ENCODE measurements at places on chromosomes 6 and 20. TPM values are rescaled to one million over a fixed set of nuclear protein-coding genes. Genes with fewer than 3 reads are reported as not detected.

DNA sequence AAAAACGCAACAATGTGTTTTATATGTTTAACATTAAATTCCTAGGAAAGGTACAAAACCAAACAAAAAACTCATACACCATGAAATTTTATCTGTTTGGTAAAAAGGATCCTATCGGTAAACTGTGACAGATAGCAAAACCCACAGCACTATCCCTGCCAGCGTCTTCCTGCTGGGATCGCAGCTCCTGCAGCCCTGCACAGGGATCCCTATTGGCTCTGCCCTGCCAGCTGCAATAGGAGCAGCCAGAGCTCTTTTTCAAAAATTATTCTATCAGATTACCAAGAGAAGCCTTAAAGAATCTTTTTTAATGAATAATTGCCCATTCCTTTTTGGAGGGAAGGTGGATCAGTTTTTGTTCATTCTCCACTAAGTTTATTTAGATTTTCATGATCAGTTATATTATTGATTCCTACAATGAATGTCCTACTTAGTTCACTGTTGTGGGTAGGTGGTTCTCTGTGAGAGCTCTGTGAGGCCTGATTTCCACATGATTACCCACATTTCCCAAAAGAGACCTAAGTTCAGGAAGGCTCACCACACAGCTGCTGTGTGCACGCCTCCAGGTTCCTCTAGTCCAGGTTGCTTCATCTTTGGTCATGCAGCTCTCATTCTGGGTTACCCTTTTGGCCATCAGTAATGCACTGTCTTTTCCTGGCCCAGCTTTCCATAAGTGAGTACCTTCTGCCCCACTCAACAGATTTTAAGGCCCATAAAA lies 293.8 kb downstream of the FRK start:
- no peak for DNase-seq

- DNase-seq = no peak
Measured at GRCh38 chr6:4693173-4693970, 82.8 kb upstream of the CDYL start.

- DNase-seq = peak; percentile 92
Measured at GRCh38 chr6:14804785-14805210, 441.1 kb upstream of the JARID2 start.

- DNase-seq = no peak
Measured at GRCh38 chr6:12961761-12962160, 245.2 kb downstream of the PHACTR1 start.

DNA sequence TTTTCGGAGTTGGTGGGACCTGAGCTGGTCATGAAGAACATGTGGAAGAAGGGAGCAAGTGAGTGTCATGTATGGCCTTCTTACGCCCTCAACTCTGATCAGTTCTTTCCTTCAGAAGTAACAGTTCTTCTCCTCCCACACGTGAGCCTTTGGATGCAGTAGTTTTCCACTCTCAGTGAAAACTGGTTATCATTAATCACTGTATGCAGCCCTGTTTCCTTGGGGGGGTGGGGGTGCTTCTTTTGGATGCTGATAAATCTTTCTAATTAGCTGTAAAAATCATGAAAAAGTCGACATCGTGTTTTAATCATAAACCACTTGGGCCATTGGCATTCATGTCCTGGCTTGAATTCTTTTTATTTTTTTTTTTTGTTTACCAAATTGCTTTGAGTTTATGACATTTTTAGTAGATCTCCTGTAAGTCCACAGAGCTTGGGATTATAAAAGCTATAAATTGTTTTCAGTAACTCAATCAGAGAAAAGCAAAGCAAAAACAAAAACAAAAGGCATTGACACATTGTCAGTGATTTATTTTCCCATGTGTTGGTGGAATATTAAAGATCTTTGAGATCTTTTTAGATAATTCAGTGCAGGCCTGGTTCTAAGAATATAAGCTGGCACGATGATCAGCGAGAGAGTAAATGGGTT lies 84.8 kb downstream of the TRMT11 start:
- DNase-seq = no peak

- DNase-seq = no peak
Measured at GRCh38 chr20:53016534-53017042, 44.4 kb downstream of the TSHZ2 start.

- no peak for DNase-seq
Measured at GRCh38 chr20:9628589-9628988, 114.2 kb downstream of the LAMP5 start.

DNA sequence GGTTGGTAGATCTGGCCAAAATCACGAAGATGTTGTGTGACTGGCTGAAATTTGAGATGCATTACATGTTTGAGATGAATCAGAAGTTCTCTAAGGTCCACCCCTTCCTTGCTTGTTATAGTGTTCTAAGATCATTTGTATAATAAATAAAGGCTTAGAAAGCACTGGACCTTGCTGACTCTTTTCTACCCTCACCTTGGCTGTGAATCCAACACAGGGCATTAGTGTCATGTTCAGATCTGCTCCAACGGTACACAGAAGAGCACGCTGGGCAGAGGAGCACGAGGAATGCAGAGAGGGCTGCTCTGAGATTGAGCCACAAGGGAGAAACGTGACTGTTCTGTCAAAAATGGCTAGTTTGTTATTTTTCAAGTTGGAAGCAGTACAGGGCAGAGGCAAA lies 169.5 kb upstream of the HDAC2 start:
- no peak for DNase-seq

DNA sequence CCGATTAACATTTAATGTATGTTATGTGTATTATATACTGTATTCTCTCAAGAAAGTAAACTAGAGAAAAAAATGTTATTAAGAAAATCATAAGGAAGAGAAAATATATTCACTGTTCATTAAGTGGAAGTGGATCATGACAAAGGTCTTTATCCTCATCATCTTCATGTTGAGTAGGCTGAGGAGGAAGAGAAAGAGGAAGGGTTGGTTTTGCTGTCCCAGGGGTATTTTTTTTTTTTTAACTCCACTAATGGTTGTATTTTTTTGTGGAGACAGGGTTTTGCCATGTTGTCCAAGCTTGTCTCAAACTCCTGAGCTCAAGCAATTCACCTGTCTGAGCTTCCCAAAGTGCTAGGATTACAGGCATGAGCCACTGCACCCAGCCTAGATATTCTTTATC lies 11.0 kb downstream of the ECT2L start:
- no peak for DNase-seq

- no peak for DNase-seq
Measured at GRCh38 chr20:64064145-64064698, 1.2 kb downstream of the TCEA2 start.

GRCh38 chr20:1894951-1895673 lies at the start of gene SIRPA:
TSS of gene SIRPA (plus strand) at chr20:1895407. CDS start at chr20:1895448, 41 bp downstream.
- DNase-seq = peak; percentile 83

- DNase-seq = no peak
Measured at GRCh38 chr6:145517492-145517891, 217.8 kb downstream of the EPM2A start.

GRCh38 chr6:28586324-28586723 lies 60.6 kb downstream of the GPX5 start:
- DNase-seq = no peak

GRCh38 chr20:47614703-47615309 lies 113.1 kb downstream of the NCOA3 start:
- DNase-seq = no peak

- no peak for DNase-seq
Measured at GRCh38 chr6:11214084-11214833, 18.2 kb downstream of the NEDD9 start.

DNA sequence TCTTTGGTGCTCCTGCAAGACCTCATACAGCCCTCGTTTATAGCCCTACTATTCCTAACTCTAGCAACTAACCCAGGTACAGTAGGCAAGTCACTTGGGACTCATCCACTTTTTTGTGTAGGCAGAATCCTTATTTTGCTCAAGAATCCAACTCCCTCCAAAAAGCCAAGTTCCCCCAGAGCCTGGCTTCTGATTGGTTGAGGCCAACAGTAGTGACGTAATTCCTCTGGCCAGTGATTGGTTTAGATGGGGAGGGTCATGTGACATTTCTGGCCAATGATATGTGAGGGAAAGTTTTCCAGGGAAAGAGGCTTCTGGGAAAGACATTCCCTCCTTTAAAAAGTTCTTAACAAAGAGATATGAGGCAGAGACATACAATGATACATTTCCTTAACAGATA lies 32.1 kb downstream of the KIAA1755 start:
- DNase-seq = no peak

DNA sequence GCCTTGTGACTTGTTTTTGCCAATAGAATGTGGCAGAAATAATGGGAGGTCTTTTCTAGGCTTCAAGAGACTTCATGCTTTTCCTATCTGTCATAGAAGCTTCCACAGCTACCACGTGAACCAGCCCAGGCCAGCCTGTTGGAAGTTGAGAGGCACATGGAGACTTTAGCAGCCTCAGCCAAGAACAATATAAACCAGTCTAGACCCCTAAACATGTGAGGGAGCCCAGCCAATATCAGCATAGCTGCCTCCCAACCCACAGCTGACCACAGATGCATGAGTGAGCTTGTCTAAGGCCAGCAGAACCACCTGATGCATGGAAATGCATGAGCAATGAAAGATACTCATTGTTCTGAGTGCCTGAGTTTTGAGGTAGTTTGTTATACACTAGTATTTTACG lies 540.7 kb upstream of the BTBD3 start:
- DNase-seq = no peak

- no peak for DNase-seq
Measured at GRCh38 chr6:154139892-154140291, 100.9 kb downstream of the OPRM1 start.

GRCh38 chr20:64077094-64077493 lies 2.2 kb downstream of the RGS19 start:
- peak; percentile 83 for DNase-seq

- DNase-seq = no peak
Measured at GRCh38 chr6:168333989-168334388, 14.4 kb upstream of the DACT2 start.

DNA sequence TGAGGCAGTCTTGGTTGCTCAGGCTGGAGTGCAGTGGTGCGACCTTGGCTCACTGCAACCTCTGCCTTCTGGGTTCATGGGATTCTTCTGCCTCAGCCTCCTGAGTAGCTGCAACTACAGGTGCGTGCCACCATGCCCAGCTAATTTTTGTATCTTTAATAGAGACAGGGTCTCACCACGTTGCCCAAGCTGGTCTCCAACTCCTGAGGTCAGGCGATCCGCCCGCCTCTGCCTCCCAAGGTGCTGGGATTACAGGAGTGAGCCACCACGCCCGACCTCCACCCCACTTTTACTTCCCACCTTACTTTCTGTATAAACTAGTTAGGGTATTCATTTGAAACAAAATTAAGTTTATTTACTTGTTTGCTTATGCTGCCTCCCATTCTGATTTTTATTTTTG lies 86.5 kb downstream of the NCOA3 start:
- DNase-seq = no peak

DNA sequence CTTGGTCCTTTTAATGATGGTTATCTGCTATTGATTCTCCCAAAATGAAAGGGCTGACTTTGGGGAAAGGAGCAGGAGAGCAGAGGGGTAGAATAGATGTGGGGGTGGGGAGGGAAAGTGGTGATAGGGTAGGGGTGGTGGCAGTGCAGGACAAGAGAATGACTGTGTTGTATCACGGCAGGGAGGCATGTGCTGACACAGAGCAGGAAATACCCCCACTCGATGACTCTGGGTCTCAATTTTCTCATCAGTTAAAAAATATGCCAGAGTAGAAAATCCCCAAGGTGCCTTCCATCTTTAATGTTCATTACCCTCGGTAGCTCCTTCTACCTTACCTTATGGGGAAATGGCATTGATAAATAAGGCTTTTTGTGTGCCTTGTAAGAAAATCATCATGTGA lies 79.0 kb upstream of the ATXN1 start:
- no peak for DNase-seq

DNA sequence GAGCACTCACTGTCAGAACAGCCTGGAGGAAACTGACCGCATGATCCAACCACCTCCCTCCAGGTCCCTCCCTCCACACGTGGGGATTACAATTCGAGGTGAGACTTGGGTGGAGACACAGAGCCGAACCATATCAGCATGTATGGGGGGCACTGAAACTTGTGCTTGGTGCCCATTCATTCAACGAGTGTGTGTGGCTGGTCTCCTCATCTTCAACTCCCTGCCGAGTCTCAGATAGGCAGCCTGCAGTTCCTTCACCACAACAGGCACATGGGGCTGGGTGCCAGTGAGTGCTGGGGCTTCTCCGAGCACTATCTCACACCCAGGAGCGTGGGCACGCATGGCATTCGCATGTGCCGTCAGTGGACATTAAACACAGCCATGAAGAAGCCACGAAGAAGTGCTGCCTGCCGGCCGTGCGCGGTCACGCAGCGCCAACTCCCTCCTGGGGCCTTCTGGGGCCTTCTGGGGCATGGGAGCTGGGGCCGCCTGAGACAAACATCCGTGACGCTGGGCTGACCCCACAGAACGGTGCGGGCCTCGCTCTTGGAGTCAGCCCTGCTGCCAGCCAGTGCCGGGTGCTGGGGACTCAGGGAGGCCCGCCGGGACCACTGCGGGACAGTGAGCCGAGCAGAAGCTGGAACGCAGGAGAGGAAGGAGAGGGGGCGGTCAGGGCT lies 714 bp upstream of the RTEL1 start:
- DNase-seq = no peak

- DNase-seq = no peak
Measured at GRCh38 chr6:140029551-140029950, 655.1 kb upstream of the CITED2 start.

- no peak for DNase-seq
Measured at GRCh38 chr6:151365233-151365632, 26.1 kb downstream of the ZBTB2 start.

- DNase-seq = no peak
Measured at GRCh38 chr6:90178384-90178855, 118.2 kb downstream of the BACH2 start.

DNA sequence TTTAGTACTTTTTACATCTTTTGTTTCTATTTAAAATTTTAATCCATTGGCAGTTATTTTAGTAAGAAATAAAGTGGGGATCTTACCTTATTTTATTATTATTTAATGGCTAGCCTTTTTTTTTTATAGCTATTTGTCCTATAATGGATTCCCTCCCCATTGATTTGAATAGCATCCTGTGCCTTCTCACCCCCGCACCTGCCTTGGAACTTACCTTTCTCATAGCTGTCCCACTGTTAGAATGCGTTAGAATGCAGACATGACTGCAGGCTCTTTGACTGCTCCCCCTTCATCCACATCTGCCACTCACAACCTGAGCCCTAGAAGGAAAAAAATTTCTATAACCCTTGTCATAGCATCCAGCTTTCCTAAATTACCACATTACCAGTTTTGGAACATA lies 9.1 kb downstream of the PKIB start:
- no peak for DNase-seq

The RGS17 gene
- 0.05 TPM for total RNA-seq

The PRRT1 gene
- total RNA-seq = 0.46 TPM

The BTNL2 gene
- total RNA-seq = not detected

The LRP11 gene
- 21.5 TPM for total RNA-seq

The EFCAB8 gene
- 0.43 TPM for total RNA-seq

The CNKSR3 gene
- 20.0 TPM for total RNA-seq

The FAM110A gene
- total RNA-seq = 2.6 TPM

The TTK gene
- total RNA-seq = 0.43 TPM

The TP53TG5 gene
- 0.73 TPM for total RNA-seq

The MRAP2 gene
- total RNA-seq = not detected

All from Right ventricle myocardium inferior (tissue), 1 donor.